D721Med (cell line): ENCODE measurements at places on chromosomes 5 and 9.

DNA sequence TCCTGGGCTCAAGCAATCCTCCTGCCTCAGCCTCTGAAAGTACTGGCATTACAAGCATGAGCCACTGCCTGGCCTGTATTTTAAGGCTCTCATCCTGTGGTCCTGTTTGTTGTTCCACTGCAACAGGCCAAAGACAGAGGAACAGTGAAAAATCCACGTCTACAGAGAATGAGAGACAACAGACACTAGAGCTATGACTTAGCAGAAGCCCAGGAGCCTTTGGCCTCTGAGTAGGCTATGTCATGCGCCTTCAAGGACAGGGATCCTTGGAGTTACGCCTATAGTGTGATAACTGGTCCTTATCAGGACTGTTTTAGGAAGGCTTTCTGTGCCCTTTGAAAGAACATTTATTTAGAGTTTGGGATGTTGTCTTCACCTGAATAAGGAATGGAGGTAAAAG lies 10.5 kb downstream of the POC5 start:
- DNase-seq = no peak

- no peak for DNase-seq
Measured at GRCh38 chr5:172633403-172633970, 7.6 kb upstream of the NEURL1B start.

DNA sequence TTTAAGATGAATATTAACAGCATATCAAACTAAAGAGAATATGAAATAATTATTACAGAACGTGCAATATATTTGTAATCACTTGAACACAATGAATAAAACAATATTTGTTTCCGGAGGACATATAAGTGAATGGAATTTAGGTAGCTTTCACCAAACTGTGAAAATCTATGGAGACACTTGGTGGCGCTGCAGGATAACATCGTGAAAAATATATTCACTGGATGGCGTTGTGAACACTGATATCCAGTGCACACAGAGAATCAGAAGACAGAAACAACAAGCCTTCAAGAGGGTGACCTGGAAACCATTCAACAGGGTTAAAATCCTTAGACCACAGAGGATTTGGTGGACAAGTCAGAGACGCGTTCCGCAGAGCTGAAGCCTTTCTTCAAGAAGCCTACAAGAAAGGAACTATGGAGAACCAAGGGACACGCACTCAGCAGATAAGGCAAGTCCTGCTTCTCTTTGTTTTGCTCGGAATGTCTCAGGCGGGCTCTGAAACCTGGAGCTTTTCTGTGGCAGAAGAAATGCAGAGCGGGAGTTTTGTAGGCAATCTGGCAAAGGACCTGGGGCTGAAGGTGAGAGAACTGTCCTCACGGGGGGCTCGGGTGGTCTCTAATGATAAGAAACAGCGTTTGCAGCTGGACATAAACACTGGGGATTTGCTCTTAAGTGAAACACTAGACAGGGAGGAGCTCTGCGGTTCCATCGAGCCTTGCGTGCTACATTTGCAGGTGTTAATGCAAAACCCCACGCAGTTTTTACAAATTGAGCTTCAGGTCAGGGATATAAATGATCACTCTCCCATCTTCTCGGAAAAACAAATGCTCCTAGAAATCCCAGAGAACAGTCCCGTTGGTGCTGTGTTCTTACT lies at the start of gene PCDHB11:
Gene PCDHB11, plus strand, starts transcription at position 269 of the 877 bp plus-strand sequence. Its CDS starts 148 bp downstream, at position 417.
- no peak for DNase-seq

DNA sequence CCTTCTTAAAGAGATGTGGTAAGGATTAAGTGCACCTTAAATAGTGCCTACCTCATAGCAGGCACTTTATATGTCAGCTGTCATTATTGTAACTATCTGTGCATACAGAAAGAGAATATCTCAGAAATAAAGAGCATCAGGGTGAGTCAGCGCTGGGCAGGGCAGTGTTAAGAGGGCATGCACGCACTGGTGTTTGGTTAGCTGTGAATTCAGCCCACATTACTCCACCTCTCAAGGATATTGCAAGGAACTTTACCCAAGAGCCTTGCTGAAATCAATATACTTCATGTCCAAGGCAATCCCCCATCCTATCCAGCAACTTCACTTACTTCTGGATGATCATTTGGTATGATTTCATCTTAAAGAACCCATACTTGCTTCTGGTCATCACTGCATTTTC lies 300.9 kb downstream of the NTRK2 start:
- no peak for DNase-seq

GRCh38 chr5:317086-317811 lies 4.3 kb upstream of the AHRR start:
- no peak for DNase-seq

GRCh38 chr5:171762903-171763302 lies 22.7 kb upstream of the SMIM23 start:
- no peak for DNase-seq

DNA sequence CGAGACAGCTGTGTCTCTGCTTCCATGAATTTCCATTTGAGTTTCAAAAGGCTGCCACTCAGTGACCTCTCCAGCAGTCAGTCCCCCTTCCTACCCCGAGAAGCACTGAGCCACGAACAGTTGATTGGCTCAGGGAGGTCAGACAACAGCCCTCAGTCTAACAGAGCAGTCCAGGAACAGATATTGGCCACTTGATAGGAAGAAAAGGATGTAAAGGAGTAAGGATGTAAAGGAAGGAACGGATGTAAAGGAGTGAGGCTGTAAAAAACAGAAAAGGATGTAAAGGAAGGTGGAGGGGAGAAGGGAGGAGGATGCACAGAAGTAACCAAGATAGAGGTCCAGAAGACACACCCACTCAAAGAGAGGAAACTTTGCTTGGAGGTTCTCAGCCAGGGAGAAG lies 3.2 kb upstream of the NR4A3 start:
- no peak for DNase-seq

GRCh38 chr9:116986015-116986414 lies 298.9 kb downstream of the TRIM32 start:
- no peak for DNase-seq

DNA sequence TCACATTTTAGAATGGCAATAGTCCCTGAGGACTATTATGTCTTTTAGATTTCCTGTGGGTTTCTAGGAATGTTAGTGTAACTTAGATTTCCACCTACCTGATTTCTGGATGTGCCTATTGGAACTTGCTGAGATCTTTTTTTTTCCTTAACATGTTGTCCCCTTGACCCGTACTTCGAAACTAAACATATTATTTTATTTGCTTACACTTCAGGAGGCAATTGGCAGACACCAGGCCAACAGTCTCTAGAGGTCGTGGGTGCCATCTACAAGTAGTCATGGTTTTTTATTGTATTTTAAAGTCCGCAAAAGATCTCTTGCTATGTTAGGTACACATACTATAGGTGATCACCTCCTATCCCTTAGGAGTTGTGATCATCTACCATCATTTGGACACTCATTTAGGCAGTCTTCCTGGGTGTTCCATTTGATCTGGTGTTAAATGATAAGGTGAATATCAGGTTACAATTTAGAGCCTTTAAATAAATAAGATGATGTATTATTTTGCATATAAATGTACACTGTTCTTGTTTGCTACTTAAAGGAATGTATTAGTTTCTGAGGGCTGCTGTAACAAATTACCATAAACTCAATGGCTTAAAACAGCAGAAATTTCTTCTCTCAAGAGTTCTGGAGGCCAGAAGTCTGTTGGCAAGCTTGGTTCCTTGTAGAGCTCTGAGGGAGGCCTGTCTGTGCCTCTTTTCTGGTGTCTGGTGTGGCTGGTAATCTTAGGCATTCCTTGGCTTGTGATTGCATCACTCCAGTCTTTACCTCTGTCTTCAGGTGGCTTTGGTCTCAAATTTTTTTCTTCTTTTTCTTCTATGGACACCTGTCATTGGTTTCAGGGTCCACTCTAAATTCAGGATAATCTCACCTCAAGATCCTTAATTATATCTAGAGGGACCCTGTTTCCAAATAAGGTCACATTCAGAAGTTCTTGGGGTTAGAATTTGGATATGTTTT lies 64.8 kb downstream of the ZCCHC7 start:
- no peak for DNase-seq

DNA sequence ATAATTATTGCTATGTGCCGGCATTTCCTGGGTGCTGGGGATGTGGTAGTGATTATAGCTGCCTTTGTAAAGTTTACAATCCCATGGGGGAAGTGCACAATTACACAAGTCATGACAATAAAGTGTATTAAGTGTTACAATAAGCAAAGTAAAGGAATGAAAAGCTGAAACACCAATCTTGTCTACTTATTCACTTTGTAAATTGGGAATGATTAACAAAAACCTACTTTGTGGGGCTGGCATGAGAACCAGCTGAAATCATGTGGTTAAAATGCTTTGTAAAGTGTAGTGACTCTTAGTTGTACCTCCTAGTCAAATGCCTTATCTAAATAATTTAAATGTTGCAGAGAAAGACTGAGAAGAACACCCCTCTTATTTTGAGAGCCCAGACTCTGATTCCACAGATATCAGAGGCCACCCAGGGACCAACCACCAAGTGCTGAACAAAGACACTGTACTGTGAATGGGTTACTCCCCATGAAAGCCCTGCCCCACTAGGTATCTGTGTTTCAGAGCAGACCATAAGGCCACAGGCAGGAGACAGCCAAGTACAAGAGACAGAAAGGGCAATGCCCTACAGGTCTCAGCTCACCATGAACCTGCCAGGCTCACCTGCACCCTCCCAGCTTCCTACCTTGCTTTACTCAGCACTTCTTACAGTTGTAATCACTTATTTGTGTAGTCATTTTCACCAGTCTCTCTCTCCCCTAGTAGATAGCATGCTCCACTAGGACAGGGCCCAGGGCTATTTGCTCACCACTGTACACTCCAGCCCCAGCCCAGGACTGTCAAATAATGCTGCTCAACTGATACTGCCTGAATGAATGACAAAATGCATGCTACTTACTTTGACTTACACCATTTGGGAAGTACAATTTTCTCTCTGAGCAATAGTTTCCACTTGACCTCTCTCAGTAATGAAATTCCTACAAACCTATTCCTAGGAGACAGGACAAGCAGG lies 101.6 kb upstream of the APC start:
- no peak for DNase-seq

- no peak for DNase-seq
Measured at GRCh38 chr9:115495052-115495635, 377.2 kb upstream of the TNC start.

GRCh38 chr5:175873088-175873454 lies 1.7 kb downstream of the CPLX2 start:
- no peak for DNase-seq

GRCh38 chr9:130756455-130757152 lies 63.0 kb downstream of the EXOSC2 start:
- no peak for DNase-seq

DNA sequence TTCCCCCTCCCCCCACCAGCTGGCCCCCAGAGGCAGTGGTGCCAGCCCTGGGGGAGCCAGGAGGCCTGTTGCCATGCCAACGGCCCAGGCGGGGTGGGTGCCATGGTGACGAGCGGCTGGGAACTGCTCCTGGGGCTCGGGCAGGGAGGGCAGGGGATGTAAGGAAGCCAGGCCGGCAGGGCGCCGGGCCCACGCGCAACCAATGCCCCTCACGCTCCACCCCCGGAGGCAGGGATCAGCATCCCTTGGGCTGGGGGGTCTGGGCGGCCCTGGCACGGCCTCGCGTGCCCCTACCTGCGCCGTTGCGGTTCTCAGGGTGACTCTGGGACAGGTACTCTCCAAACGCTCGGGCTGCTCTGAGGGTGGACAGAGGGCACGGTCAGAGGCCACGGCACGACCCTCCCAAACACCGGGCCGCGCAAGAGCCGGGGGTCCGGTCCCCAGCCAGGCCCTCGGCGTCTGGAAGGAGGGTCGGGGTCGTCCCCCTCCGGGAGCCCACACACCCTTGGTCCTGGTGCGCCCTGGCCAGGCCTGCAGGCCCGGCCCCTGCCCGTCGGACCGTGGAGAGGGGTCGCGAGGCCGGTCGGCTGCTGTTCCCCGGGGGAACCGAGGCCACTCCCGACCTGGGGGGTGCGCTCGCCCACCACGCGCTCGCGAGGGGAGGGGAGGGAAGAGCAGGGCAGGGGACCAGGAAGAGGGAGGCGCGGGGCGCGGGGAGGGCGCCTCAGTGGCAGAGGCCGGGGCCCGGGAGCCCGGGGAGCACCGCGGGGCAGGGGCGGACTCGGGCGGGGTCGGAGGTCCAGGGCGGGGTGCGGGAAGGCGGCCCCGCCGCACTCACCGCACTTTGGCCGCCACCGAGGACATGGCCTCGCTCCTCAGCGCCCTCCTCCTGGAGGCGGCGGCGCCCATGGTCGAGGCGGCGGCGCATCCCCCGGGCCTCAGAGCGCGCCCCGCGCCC lies 661 bp downstream of the NSMF start:
- DNase-seq = no peak
